ENCODE measurements at places on chromosomes 1 and 21.
A peak's percentile ranks its signal among the peaks of the same experiment; 100 is the strongest.

DNA sequence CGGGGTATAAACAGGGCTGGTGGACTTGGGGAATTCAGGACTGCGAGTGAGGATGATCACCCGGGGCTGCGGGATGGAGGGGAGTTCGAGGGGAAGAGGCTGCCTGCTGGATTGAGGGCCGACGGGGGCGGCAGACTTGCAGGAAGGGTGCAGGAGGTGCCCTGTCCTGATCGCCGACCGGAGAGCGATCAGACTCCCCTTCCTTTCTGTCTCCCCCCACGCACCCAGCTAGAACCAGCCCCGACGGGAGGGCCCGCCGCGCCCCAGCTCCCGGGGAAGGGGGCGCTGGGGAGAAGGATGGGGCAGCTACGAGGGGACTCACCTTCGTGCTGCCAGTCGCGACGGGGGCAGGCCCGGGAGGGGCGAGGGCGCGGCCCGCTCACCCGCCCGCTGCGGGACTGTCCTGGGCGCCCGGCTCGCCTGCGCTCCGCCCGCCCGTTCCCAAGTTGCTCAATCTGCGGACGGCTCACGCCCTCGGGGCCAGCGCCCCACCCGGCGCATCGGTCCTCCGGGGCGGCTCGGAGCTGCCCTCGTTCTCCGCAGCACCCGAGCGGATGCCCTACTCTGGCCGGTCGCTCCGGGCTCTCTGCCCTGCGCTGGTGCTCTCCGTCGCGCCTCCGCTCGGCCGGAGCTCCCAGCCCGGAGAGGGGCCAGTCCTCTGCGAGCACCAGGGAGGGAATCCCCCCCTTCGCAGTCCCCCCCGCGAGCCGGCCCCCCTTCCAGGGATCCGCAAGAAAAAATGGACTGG is at the start of gene RSPO1:
TSS of gene RSPO1 (minus strand) at position 649 of the 748 bp plus-strand sequence. CDS start 5,231 bp downstream, outside the sequence.
- DNase-seq, result no peak

- no peak for DNase-seq
These were observed 822.8 kb downstream of the BRINP3 start for GRCh38 chr1:189654906-189655305.

DNA sequence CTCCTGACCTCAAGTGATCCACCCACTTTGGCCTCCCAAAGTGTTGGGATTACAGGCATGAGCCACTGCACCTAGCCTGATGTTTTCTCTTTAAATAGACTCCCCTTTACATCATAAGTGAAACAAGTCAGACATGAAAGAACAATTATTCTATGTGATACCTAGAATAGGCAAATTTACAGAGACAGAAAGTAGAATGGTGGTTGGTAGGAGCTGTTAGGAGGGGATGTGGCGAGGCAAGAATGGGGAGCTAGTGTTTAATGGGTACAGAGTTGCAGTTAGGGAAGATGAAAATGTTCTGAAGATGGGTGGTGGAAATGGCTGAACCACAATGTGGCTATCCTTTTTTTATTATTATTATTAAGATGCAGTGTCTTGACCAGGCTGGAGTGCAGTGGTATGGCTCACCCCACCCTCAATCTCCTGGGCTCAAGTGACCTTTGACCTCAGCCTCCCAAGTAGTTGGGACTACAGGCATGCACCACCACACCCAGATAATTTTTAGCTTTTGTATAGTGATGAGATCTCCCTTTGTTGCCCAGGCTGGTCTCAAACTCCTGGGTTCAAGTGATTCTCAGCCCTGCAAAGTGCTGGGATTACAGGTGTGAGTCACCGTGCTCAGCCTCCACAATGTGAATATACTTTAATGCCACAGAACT is 28.4 kb downstream of the ELF3 start:
- DNase-seq, result no peak

DNA sequence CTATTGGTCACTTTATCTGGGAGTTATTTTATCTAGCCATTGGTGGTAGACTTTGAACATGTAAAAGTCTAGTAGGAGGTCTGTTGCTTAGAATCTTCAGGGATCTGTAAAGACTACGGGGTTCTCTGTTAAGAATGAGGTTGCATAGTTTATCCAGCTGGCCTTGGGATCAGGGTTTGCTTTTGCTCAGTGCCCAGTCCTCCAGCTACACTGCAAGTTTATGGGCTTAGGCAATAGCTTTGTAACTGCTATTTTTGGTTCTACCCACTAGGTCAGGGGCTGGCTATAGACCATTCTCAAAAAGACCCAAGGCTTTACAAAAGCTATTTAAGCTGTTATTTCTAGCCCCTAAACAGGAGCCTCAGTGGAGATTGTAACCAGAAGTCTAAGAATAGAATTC is 9.8 kb downstream of the SH3GLB1 start:
- DNase-seq, result no peak

GRCh38 chr1:7268983-7269382 is 483.7 kb downstream of the CAMTA1 start:
- no peak for DNase-seq

DNA sequence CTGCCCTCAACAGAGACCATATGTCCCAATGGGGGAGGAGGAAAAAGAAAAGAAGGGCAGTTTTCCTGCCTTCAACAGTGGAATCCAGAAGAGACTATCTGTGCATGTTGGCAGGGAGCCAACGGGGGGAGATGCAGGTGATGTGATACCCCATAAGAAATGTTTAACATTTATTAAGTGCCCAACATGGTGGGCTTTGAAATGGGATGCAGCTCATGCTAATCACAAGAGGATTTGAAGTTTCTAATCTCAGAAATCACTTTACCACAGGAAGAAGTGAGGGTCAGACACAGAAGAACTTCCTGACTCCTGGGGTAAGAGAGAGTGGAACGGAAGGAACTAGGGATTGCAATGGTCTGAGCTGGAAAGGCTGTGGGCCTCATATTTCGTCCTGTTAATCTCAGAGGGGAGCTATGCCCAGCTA is 16.2 kb downstream of the CSRP1 start:
- DNase-seq, result no peak

- DNase-seq, result no peak
These were observed 2.1 kb upstream of the GRHL3 start for GRCh38 chr1:24317081-24317480.

GRCh38 chr1:171403393-171403792 is 81.9 kb upstream of the PRRC2C start:
- DNase-seq, result no peak

- no peak for DNase-seq
These were observed 5.4 kb downstream of the FOXO6 start for GRCh38 chr1:41366455-41367287.

DNA sequence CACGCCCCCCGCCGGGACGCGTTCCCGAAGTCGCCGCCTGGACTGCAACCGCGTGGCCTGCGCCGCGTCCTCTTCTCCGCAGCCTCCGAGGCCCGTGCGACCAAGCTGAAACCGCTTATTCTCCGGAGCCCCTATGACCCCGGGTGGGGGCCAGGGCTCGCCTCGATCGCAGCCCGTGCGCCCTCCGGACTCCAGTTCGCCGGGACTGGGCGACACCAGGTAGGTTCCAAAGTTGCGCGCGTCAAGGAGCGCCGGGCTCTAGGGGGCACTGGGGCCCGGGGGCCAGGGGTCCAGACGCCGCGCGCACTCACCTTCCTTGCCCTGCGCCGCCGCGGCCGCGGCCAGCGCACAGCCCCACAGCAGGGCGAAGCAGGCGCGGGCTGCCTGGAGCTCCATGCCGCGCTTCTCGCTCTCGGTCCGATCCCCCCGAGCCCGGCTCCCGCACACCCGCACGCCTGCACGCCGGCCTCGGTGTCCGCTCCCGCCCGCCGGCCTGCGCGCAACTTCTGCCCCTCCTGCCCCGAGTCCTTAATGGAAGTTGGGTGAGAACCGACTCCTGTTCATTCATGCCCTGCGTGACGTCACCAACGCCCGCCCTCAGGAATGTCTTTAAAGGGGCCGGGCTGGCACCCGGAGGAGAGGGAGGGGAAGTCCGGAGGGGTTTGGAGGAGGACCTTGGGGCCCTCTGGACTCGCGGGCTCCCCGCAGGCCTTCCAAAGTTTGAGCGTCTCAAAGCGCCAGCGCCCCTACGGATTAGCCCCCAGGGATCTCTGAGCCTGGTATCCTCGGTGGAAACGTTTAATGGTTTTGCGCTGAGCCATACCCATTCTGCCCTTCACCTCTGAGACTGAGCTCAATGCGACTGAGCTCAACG is at the start of gene EPHA2:
TSS of gene EPHA2 (minus strand) at position 533 of the 874 bp plus-strand sequence. CDS start at position 396, 137 bp downstream.
- no peak for DNase-seq

DNA sequence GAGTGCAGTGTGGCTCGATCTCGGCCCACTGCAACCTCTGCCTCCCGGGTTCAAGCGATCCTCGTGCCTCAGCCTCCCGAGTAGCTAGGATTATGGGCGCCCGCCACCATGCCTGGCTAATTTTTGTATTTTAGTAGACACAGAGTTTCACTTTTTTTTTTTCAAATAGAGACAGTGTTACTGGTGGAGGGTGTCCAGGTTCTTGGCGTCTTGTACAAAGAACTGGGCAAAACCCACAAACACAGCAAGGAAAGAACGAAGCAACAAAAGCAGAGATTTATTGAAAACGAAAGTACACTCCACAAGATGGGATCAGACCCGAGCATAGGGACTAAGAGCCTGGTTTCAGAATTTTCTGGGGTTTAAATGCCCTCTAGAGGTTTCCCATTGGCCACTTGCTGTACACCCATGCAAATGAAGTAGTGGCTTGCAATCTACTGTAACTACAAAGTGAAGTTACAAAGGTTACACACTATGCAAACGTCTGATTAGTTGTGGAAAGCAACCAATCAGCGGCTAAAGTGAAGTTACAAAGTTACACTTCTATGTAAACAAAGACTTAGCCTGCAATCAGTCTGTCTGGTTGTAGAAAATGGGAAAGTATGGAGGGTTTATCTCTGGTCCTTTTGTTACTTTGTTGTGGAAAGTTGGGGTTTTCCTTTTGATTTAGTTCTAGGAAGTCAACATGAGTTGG is 199.1 kb downstream of the DYRK1A start:
- DNase-seq, result no peak

- no peak for DNase-seq
These were observed 121.3 kb downstream of the HUNK start for GRCh38 chr21:31993826-31994825.

GRCh38 chr1:87495147-87495546 is 166.5 kb downstream of the LMO4 start:
- DNase-seq, result no peak

GRCh38 chr1:87296206-87296605 is 32.5 kb upstream of the LMO4 start:
- DNase-seq, result no peak

DNA sequence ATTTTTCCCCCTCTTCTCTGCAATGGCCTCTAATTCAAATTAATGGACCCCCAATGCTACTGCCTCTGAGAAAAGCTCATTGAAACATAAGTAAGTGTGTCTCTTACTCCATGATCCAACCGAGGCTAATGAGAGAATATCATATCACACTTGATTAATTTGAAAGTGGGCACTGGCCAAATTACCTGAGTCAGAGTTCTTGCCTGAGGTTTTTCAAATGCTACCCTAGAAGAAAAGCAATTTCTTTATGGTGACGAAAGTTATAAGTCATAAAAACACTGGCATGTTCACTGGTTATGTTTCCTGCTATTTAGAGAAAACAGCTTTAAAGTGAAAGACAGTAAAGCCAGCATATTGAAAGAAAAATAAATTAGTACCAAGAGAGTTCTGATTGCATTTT is 368.8 kb upstream of the TMPRSS15 start:
- DNase-seq, result peak; percentile 31

GRCh38 chr1:206049293-206049692 is 3.7 kb upstream of the RHEX start:
- no peak for DNase-seq

- no peak for DNase-seq
These were observed 10.9 kb upstream of the METTL25B start for GRCh38 chr1:156717351-156717750.

- no peak for DNase-seq
These were observed 41.5 kb downstream of the CD46 start for GRCh38 chr1:207793327-207793726.

GRCh38 chr1:244319283-244320132 is 132.2 kb downstream of the ADSS2 start:
- peak; percentile 65 for DNase-seq

GRCh38 chr1:171460018-171460620 is 25.2 kb upstream of the PRRC2C start:
- DNase-seq, result no peak

GRCh38 chr1:61491497-61491896 is 233.4 kb downstream of the TM2D1 start:
- DNase-seq, result no peak

- no peak for DNase-seq
These were observed 65.7 kb upstream of the SYT6 start for GRCh38 chr1:114219172-114219868.

DNA sequence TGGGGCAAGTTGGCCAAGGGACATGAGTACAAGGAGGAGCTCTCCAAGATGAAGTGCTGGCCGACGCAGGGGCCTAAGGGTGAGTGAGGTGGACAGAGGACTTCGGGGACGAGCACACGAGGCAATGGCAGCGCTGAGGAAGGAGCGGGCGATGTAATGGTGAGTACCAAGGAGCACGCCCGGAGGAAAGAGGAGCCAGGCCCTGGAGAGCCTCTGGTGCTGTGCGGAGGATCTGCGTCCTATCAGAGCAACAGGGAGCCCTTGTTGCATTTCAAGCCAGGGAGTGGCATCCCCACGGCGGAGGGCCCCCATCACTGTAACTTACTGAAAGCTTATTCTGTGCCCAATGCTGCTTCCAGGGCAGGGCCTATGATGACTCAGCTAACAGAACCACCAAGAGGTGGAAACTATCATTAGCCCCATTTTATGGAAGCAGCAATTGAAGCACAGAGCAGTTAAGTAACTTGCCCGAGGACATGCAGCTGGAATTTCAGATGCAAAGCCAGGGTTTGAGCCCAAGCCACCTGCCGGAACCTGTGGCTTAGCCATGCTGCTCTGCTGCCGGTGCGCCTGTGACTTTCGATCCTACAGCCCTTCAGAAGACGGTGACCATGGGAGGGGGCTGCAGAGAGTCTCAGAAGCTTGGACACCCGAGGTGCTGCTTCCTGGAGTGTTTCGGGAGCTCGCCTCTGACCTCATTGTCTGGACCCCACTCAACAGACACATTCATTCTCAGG is 17.6 kb upstream of the AJAP1 start:
- DNase-seq, result no peak

DNA sequence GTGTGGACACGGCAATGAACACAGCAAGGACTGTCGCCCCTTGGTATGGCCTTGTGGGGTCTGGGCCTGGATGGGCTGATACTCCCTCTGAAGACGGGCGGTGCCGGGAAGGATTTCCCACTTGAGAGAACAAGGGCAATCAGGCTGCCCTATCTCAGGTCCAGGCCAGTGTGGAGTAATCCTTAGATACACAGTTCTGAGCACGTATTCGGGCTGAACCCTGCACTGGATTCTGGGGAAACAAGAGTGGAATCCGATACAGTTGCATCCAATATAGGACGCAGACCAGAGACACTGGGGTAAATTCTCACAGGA is 177.7 kb downstream of the TRABD2B start:
- no peak for DNase-seq

All from kidney epithelial cell (primary cell).